ENCODE measurements at places on chromosomes 13 and 19. TPM values are rescaled to one million over a fixed set of nuclear protein-coding genes. Genes with fewer than 3 reads are reported as not detected.

DNA sequence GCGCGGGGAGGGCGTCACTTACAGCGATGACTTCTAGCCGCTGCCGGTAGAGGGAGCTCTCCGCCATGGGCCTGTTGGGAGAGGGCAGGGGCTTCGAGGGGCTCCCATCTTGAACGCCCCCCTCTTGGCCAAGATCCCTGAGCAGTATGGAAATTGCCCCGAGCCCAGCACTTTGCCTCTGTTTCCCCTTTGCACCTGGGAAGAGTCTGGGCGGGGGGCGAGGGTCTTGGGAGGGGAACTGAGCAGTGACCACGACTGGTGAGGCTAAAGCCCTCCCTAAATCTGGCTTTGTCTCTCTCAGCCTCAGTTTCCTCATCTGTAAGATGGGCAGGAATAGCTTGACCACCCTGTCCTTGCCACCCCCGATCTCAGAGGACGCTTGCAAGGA, 2.8 kb downstream of the PALM3 start:
- DNase-seq, result no peak

- no peak for DNase-seq
Measured at GRCh38 chr19:18225702-18226468, at the start of gene PDE4C. Gene PDE4C (minus strand): TSS chr19:18226438. CDS start chr19:18226415, 23 bp downstream.

DNA sequence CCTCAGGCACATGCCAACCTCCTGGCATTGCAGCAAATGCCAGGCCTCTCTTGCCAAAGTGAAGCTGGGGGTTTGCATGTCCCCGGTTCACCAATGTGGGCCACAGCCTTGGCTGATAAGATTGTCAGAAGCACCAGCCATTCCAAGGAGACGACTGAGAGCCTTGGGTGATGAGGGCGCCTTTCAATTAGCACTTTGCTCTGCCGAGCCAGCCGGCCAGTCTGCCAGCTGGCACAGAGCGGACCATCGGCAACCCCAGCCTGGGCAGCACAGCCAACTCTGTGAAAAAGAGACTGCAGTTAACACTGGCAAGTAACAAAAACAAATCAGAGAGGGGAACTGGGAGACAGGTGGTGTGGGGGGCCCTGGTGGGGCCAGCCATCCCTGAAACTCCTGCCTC, 67.3 kb downstream of the EFNB2 start:
- peak; percentile 64 for DNase-seq

DNA sequence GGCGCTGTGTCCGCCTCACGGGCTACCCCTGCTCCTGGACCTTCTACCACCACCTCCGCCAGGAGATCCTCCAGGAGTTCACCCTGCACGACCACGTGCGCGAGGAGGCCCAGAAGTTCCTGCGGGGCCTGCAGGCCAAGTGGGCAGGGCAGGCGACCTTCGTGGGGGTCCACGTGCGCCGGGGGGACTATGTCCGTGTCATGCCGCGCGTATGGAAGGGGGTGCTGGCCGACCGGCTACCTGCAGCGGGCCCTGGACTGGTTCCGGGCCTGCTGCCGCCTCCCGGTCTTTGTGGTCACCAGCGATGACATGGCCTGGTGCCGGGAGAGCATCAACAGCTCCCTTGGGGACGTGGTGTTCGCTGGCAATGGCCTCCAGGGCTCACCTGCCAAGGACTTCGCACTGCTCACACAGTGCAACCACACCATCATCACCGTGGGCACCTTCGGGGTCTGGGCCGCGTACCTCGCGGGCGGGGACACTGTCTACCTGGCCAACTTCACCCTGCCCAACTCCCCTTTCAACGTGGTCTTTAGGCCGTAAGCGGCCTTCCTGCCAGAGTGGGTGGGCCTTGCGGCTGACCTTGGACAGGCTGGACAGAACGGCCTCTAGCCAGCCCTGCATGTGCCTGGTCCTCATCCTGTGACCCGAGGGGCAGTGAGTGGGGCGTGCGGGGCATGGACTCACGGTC, 7.8 kb upstream of the NTN5 start:
- no peak for DNase-seq

The PSG6 gene
- total RNA-seq, result 0.28 TPM

The GFY gene
- total RNA-seq, result not detected

DNA sequence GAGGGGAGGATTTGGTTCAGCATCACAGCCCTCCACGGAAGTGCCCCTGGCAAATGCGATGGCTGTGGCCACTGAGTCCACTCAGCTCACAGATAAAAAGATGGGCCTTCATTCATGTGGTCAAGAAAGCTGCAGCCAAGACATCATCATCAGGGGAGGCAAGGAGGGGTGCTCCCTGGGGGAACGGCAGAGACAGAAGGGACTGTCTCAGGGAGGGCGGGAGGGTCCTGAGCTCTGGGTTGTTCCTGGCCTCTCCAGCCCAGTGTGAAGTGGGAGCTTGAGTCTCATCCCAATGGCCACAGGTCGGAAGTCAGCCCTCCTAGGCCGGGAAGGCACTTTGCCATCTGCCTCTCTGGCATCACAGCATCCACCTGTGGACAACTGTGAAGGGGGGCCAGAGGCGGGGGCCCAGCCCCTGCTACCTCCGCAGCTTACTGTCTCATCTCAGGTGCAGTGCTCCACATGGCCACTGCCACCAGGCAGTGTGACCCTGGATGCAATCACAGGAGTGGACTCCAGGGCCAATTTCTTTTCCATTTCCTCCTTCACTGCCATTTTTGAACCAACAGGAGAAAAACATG, 137.8 kb upstream of the SOX1 start:
- DNase-seq, result no peak

The ZNF93 gene
- 14.3 TPM for total RNA-seq

DNA sequence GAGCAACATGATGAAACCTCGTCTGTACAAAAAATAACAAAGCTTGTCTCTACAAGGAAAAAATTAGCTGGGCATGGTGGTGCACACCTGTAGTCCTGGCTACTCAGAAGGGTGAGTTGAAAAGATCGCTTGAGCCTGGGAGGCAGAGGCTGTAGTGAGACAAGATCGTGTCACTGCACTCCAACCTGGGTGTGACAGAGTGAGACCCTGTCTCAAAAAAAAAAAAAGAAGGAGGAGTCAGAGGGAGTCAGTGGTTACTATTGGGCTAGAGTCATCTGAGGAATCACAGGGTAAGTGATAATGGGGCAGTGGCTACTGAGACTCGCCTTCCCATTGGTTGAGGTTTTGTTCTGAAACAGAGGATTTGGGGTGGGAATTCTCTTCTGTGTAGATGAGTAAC, 1.9 kb upstream of the GPI start:
- no peak for DNase-seq

DNA sequence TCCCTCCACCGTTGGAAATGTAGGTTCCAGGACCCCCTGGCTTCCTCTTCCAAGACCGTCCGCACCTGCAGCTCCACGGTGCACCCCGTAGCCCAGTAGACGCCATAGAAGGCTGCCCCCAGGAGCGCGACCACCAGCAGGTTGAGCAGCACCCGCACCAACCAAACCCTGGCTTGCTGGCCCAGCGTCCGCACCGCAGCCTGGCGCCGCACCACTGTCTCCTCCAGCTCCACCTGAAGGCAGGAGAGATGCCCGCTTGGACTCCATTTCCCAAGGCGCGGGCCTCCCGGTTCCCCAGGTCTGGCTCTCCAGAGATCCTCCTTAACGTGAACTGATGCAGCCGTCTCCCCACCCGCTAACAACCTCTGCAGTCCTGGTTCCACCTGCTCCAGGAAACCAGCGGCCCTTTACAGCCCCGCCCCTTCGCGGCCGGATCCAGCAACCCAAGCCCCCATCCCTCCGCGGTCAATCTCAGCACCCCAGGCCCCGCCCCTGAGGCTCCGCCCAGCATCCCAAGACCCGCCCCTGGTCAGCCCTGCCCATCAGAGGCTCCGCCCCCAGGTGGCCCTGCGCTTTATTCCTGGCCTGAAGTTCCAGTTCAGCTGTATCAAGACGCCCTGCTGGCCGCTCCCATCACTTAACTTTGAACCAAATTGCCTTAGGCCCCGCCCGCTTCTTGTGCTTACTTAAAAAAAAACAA, 5.0 kb upstream of the LENG1 start:
- no peak for DNase-seq

DNA sequence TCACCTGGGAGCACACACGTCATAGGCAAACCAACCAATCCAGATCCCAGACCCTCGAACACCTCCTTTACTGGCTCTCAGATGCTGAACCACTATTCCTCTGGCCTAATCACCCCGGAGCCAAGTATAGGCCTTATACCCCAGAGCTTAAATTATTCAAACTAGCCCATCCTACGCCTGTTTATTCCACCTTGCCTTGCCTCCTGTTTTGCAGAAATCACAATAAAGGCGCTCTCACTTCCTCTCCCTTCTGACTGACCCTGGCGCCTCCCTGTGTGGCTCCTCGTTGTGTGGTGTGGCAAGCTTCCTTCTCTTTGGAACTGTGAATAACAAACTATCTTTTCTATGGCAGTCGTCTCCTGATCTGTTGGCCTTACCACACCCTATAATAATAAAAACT, 354.9 kb downstream of the ENOX1 start:
- DNase-seq, result no peak

GRCh38 chr19:17687141-17687856, 855 bp downstream of the UNC13A start:
- DNase-seq, result no peak

- peak; percentile 93 for DNase-seq
Measured at GRCh38 chr19:17718947-17719711, at the start of gene MAP1S. Gene MAP1S (plus strand): TSS chr19:17719480. CDS start chr19:17719503, 23 bp downstream.

The CEACAM7 gene
- total RNA-seq, result not detected

DNA sequence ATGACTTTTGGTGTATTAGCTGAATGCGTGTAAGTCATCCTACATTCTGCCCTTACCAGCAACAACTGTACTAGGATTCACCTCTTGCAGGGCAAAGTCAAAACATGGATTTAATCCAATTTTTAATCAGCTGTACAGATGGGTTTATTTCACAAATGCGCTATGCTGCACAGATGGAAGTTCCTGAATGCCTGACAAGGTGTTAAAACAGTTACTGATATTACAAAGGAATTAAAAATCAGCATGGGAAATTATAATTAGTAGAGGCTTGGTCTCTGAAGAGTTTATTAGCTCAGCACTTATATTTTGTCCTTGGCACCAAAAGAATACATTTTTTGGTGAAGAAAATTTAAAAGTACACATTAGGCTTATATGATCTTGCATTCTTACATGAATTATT, 448.9 kb downstream of the PCDH9 start:
- peak; percentile 47 for DNase-seq

DNA sequence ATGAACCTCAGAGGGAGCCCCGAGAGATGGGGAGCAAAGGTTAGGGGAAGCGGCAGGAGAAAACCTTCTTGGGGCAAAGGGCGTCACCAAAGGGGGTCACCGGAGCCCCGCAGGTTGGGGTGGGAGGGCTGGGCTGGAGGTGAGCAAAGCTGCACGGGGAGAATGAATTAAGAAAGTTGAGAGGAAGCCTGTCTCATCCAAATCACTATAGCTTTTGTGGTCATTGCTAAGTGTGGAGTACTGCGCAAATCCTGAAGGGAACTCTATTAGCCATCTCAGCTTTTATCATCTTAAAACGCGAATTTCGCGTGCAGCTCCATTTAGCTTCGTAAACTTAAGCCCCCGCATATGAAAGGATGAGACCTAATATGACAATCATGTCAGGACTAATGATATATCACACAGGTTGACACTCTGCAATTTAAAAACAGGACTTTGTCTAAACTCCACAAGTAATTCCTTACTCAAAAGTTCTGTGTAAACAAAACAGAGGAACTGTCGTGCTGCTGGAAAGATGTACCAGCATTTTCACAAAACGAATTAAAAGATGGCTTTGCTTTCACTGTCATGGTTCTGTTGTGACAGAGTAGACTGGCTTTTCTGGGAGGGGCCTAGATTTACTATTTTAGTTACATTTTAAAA, 631 bp downstream of the LACC1 start:
- no peak for DNase-seq

The LCP1 gene
- 13.7 TPM for total RNA-seq

DNA sequence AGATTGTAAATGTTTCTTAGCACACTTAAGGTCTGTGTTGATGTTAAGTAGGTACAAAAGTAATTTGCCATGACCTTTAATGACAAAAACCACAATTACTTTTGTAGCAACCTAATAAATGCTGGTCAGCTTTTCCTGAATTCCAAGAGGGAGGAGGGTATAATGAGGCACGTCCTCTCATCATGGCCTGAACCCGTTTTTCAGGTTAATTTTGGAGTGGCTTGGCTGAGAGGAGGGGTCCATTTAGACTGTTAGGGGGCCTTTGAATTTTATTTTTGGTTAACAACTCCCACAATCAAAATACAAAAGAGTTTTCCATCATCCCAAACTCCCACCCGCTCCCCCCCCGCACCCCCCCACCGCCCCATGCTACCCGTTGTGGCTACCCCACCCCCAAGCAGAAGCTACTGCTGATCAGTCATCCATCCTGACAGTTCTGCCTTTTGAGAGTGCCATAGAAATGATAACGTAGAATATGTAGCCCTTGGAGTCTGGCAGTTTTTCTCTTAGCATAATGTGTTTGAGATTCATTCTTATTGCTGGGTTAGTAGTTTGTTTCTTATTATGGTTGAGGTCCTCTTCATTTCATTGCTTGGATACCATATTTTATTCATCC, 14.4 kb upstream of the PLEKHF1 start:
- no peak for DNase-seq

The GRWD1 gene
- total RNA-seq, result 23.4 TPM

- no peak for DNase-seq
Measured at GRCh38 chr19:17021328-17021727, 5.3 kb downstream of the CPAMD8 start.

DNA sequence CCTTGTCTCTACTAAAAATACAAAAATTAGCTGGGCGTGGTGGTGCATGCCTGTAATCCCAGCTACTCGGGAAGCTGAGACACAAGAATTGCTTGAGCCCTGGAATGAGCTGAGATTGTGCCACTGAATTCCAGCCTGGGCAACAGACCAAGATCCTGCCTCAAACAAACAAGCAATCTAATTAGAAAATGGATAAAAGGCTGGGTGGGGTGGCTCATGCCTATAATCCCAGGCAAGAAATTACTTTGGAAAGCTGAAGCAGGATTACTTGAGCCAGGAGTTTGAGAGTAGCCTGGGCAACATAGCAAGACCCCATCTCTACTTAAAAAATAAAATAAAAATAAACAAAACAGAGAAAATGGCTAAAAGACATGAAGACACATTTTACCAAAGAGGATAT, 77.0 kb downstream of the CAB39L start:
- DNase-seq, result no peak

- DNase-seq, result no peak
Measured at GRCh38 chr13:28423010-28423409, 71.9 kb downstream of the FLT1 start.

DNA sequence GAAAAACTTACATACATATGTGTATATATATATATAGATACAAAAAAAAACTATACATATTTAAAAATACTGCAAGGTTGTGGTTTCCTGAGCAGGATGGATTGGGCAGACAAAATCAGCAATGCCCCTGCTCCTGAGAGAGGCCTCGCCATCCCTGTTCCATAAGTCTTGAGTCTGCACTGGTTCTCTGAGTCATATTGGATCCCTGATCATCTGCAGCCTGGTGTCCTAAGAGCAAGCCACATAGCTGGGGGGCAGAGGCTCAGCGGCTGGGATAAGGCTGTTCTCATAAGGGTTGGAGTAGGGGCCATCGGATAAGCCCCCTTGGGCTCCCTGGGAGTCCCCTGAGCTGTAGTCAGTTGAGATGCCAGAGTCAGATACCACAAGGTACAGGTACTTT, 3.3 kb downstream of the SWSAP1 start:
- DNase-seq, result no peak

GRCh38 chr19:39327363-39328045, 6.8 kb upstream of the LRFN1 start:
- no peak for DNase-seq

- DNase-seq, result no peak
Measured at GRCh38 chr19:1985588-1986356, 29.7 kb downstream of the BTBD2 start.
